ENCODE measurements at places on chromosomes 13 and 19.

DNA sequence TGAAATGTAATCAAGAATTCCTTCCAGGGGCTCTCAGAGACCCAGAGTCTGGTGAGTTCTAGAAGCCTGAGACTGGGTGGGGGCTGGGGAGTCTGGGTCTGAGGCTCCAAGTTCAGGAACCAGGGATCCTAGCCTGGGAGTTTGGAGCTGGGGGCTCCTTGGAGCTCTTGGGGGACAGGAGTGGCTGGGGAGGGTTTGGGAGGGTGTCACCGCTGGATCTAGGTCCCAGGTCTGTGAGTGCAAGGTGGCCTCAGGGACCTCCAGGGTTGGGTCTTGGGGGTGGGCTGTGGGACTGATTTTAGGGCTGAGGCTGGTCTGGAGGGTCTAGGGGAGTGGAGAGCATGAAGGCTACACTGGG, 1.1 kb downstream of the SYCN start:
- DNase-seq: no peak

- no peak for DNase-seq
These were observed 274.4 kb downstream of the KLF12 start for GRCh38 chr13:73859841-73860240.

- DNase-seq: no peak
These were observed 15.8 kb downstream of the ACTN4 start for GRCh38 chr19:38663156-38663651.

GRCh38 chr19:38667661-38668171, 20.3 kb downstream of the ACTN4 start:
- DNase-seq: peak; percentile 77

GRCh38 chr19:29851769-29852521, 40.2 kb downstream of the CCNE1 start:
- DNase-seq: no peak

DNA sequence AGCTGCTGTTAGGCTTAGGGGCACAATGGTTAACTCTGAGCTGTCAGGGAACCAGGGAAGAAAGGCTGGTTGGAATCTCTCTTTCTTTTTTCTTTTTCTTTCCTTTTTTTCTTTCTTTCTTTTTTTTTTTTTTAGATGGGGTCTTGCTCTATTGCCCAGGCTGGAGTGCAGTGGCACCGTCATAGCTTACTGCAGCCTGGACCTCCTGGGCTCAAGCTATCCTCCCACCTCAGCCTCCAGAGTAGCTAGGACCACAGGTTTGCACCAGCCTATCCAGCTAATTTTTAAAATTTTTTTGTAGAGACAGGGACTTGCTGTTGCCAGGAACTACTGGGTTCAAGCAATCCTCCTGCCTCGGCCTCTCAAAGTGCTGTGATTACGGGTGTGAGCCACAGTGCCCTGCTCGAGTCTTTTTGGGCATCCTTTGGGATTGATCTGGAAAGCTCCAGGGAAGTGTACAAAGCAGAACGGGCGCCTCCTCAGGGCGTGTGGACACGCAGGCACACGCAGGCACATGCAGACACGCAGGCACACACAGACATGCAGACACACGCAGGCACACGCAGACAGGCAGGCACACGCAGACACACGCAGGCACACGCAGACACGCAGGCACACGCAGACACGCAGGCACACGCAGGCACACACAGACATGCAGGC, 99.2 kb downstream of the GADD45B start:
- no peak for DNase-seq

- no peak for DNase-seq
These were observed 13.5 kb upstream of the KCNN1 start for GRCh38 chr19:17953316-17953801.

GRCh38 chr13:40697711-40698110, 31.3 kb upstream of the FOXO1 start:
- no peak for DNase-seq

DNA sequence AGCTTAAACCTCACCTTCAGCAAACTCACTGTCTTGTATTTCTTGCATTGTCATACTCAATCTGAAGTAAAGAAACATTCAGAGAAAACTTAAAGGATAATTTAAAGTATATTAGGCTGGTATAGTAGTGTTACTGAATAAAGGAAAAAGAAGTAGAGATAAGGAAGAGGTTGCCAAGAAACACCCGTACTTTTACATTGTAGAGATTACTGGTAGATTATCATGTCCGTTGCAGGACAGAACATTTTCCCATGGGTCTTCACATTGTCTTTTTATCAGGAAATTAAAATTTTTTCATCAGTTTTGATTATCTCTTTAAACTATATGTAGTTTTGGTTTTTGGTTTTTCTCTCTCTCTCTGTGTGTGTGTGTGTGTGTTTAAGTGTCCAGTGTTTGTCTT, 19.9 kb upstream of the GPR183 start:
- no peak for DNase-seq

- no peak for DNase-seq
These were observed 3.2 kb upstream of the ZNF850 start for GRCh38 chr19:36775768-36776167.

GRCh38 chr13:43830497-43830881, 43.7 kb upstream of the ENOX1 start:
- DNase-seq: peak; percentile 37

DNA sequence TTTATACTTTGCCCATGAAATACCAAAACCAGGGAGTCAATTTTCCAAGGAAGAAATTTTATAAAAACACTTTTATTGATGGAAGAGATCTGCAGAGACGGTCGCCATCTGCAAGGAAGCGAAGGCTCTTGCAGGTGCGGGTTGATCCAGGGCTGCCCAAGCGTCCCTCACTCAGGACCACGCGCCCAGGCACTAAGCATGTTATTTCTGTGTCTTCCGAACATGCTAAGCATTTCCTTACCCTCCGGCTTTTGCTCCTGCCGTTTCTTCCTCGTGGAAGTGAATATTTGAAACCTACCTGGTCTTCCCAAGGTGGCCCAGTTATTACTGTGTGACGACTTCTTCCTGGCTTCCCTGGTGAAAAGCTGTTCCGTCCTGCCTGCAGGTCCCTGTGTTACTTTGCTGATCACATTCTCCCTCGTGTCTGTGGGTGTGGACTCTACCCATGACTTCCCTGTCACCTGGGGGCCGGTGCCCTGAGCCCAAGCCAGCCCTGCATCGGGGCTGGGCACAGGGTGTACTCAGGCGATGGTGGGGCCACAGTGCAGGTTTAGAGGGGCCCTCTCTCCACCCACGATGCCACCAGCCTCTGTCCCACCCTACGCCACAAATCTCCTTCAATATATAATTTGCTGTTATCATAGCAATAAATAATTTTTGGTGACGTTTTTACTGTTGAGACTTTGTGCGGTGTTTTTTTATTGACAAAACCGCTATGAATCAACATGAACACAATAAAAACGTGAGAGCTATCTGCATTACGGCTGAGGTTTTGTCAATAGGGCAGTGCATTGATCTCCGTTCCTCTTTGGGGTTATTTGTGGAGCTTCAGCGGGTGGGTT, 119.4 kb downstream of the URI1 start:
- no peak for DNase-seq

DNA sequence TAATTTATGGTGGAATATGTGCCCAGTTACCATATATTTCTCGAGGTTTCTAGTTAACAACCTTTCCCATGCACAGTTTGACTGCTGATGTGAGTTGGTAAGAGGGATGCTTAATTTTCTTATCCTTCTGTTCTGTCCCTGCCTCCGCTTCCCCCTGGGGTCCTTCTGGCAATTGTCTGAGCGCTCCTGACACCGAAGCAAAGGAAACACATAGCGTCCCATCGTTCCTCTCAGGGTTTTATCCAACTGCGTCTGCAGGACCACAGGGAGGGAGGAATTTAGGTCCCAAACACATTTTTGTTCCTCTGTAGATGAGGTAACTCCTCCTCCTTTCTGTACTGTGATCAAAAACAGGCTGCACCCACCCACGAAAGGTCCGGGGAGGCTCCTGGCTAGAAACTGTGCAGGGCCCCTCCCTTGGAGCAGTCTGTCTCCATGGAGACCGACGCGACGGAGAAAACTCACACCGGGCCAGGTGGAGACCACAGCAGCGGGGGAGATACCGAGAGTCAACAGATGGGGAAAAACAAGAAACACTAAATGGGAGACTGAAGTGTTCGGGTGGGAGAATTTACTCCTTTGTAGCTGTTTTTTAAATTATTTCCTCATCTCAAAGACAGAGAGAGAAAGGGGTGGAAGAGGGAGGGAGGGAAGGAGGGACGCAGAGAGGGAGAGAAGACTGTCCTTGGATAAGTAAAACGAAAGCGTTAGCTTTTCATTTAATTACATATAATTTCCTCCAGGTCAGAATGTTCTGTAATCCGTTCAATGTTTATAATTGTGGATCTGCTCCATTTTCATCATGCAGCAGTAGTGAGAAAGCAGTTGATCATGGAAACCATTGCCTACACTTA, 191.8 kb upstream of the NBEA start:
- DNase-seq: no peak

GRCh38 chr13:28476919-28477708, 17.8 kb downstream of the FLT1 start:
- DNase-seq: no peak

DNA sequence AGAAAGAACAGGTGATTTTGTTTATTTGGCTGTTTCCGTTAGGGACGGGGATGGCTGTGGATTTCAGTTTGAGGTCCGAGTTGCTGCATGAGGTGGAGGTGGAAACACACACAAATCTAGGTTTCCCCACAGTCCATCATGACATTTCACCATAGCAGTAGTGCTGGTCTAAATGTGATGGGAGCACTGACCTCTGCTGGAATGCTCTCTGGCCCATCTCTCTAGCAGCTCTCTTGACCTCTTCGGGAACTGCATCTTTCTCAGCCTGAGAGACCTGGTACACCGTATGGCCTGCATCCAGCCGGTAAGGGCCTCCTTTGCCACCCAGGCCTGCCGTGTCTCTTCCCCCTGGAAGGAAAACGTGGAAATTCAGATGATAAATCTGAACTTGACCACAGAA, 154.0 kb downstream of the RGCC start:
- no peak for DNase-seq

- no peak for DNase-seq
These were observed 143.5 kb downstream of the SLC7A1 start for GRCh38 chr13:29451976-29452375.

DNA sequence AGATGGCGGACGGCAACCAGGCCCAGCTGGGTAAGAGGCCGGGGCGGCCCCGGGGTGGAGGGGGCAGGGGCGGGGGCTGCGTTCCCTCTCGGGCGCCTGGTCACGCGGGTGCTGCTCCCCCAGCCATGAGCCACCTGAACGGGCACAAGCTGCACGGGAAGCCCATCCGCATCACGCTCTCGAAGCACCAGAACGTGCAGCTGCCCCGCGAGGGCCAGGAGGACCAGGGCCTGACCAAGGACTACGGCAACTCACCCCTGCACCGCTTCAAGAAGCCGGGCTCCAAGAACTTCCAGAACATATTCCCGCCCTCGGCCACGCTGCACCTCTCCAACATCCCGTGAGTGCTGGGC, 11.1 kb downstream of the PTBP1 start:
- DNase-seq: no peak

GRCh38 chr19:33797802-33798671, 1.4 kb downstream of the KCTD15 start:
- DNase-seq: peak; percentile 40

DNA sequence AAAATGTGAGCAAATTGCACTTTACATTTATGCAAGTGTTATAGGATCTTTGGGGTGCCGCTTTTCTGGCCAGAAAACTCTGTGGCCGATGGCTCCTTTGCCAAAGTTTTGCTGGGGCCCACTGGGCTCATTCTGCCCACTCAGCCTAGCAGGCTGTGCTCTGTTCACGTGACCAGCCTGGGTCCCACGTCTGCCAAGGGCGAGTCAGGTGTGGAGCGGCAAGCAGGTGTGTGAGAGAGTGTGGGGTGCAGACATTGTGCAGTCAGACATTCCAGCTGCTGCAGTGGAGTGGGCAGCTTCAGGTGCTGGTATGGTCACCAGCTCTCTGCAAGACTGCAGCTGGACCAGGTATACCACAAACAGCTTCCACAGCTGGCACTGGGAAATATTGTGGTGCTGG, 2305.7 kb downstream of the PCDH9 start:
- DNase-seq: no peak

GRCh38 chr13:52809310-52809769, 39.1 kb downstream of the PCDH8 start:
- DNase-seq: peak; percentile 70

DNA sequence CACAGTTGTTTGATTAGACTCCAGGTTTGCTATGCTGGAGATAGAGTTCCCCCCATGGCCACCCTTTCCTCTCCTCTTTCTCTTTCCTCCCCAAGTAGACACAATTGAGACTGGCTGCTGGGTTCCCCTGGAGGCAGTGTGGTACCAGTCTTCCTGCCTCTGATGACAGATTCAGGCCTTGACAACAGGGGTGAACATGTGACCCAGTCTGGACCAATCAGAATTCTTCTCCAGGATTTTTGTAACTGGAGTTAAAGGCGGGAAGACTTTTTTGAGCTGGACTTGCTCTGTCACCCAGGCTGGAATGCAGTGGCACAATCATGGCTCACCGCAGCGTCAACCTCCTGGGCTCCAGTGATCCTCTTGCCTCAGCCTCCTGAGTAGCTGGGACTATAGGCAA, 48.7 kb downstream of the CCNE1 start:
- DNase-seq: no peak

- DNase-seq: no peak
These were observed 14.0 kb downstream of the NKPD1 start for GRCh38 chr19:45146741-45147205.

DNA sequence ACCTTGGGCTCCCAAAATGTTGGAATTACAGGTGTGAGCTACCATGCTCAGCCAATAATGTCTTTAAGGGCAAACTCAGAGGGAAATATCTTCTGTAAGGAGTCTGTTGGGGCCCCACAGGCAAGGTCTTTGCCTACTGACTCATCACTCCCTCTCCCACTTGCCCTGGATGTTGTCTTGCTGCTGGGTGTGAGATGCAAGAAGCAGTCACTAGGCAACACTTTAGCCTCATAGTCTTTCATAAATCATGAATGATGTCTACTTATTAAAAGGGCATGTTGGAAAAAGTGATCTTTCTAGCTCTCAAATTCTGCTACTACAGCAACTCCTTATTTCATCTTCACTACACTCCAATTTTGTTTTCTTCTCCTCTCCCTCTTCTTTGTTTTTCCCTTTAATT, 34.6 kb upstream of the SLC10A2 start:
- no peak for DNase-seq

DNA sequence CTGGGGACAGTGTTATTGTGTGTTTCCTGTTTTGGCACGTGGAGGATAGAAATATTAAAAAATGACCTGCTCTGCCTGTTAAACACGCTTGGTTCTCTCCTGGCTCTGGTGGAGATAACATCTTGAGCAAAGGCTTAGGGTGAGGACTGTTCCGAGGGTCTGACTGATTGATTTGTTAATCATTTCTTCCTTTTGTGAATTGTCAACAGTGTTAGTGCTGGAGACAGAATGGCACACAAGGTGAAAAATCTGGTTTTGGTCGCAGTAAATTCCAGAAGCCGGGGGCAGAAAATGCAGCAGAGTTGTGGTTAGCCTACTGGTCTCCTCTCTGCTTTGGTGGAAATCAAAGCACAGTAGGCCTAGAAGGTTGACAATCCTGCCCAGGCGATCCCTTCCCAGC, 163.6 kb downstream of the FGF9 start:
- no peak for DNase-seq

- DNase-seq: no peak
These were observed 360.4 kb downstream of the KLF5 start for GRCh38 chr13:73419186-73419585.

Measured in EL (cell line).